ENCODE measurements at places on chromosomes 11 and 22. TPM values are rescaled to one million over a fixed set of nuclear protein-coding genes. Genes with fewer than 3 reads are reported as not detected.

- DNase-seq, result no peak
Measured at GRCh38 chr11:65777241-65777640, 3.5 kb downstream of the AP5B1 start.

- DNase-seq, result no peak
Measured at GRCh38 chr11:132249256-132249655, 878.8 kb downstream of the NTM start.

DNA sequence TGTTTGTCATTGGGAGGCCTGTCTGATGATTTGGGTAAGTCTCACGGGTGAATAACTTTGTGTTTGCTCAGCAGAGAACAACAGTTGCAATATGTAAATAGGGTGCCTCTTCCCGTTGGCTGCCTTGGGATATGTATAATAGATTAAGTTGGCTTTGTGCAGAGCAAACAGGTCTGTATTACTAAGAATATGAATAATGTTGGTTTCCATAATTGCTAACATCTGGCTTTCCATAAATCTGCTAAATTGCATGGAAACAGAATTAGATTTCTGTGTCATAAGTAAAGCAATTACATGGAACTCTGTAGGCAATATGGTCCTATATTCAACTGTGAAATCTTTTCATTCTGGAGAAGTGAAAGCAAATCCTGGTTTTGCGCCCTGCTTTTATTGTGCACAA lies 636.0 kb upstream of the ANO5 start:
- no peak for DNase-seq

GRCh38 chr11:34339149-34340064 lies 18.4 kb downstream of the ABTB2 start:
- DNase-seq, result no peak

The OR10A6 gene
- not detected for total RNA-seq

The PNPLA5 gene
- total RNA-seq, result not detected

The PNPLA3 gene
- total RNA-seq, result 0.75 TPM

DNA sequence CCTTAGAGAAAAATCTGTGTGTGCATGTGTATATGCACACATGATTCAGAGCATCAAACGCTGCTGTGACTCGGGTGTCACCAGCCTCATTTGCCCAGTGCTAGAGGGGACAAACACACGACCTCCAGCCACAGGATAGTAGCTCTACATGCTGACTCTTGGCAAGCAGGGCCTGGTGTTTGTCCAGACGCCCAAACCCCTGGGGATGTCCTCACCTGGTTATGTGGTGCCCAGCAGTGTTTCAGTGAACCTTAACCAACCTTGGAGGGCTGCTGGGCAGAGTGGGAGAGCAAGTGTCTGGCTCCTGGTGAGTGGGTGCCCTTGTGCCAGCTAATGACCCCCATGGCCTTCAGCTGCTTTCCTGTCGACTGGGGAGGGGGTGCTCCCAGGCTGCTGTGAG lies 26.7 kb downstream of the IGLL1 start:
- DNase-seq, result no peak

DNA sequence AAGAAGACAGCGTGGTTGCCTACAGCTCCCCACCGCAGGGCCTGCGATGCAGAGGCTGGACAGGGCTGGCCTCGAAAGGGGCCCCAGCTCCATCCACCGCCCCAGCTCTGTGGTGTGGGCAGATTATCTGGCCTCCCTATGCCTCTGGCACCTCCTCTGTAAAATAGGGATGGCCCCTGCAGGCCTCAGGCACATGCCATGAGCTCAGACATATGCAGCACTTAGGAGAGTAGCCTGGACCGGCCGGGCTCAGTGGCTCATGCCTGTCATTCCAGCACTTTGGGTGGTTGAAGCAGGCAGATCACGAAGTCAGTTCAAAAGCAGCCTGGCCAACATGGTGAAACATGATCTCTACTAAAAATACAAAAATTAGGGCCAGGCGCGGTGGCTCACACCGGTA lies 7.4 kb downstream of the APOBEC3D start:
- no peak for DNase-seq

GRCh38 chr11:108206171-108206570 lies 16.3 kb downstream of the NPAT start:
- DNase-seq, result no peak

GRCh38 chr11:128390246-128390645 lies 197.1 kb downstream of the ETS1 start:
- DNase-seq, result no peak

DNA sequence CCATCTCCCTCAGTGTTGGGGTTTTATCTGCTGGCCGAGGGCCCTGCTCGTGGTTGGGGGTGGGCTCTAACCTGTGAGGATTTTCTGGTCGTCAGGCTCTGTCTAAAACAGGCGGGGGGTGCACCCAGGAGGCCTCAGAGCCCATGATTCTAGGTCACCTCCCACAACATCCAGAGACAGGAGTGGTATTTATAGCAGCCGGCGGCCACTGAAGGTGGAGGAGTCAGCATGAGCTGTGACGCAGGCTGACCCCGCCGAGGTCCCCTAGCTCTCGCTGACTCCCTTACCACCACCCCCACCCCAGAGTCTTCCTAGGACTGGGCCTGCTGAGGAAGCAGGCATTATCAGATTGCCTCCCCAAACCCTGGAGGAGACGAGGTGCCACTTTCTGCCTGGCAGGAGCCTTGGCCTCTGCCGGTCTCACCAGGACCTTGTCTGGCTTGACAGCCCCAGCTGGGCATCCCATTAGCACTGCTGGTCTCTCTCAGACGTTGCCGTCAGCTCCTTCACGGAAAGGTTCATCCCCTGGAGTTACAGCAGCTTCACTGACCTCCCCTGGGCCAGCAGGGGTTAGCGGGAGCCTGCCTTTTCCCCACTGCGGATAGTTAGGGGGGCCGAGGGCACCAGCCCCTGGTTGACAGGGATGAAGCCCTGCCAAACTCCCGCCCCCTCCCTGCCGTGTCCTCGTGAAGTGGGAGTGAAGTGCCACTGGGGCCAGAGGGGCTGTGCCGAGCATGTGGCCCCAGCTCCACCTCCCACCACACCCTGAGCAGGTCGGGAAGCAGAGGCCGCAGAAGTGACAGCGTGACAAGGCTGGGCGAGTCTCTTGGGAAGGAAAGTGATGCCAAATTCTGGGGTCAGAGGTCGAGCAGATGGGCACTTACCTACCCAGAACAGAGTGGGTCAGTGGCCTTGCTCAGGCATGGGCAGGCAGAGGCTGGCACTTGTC lies 26.5 kb downstream of the DAGLA start:
- no peak for DNase-seq

The GSTT2B gene
- total RNA-seq, result 6.9 TPM

The CNTF gene
- total RNA-seq, result 1.8 TPM

The BTBD18 gene
- total RNA-seq, result not detected

The MS4A6E gene
- total RNA-seq, result not detected

The ADORA2A gene
- total RNA-seq, result 3.3 TPM

DNA sequence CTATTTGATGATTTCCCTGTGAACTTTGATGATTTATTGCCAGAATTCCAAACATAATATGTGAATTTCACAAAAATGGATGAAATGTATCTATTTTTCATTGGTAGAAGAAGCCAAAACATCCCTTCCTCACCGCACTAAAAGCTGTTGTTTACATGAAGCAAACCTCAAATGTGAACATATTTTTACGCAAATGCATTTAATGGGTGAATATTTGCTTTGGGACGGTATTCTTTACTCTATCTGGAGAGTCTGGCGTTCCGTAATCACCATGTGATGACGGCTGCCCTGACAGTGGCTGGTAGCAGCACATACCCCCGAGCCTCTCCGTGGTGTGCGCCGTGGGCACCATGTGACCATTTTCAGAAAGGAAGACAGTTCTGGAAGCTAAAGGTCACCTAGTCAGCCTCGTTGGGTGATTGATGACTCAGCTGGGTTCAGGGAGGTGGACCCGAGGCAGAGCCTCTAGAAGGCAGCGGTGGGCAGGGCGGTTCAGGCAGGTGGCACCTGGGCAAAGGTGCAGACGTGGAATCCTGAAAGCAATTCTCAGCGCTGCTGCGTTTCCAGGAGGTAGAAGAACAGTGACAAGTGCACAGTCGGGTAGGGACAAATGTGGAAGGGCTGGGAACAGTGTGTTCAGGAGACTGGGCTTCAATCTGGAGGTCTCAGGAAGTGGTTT lies 45.3 kb downstream of the PPARA start:
- no peak for DNase-seq

The FERMT3 gene
- 15.5 TPM for total RNA-seq

DNA sequence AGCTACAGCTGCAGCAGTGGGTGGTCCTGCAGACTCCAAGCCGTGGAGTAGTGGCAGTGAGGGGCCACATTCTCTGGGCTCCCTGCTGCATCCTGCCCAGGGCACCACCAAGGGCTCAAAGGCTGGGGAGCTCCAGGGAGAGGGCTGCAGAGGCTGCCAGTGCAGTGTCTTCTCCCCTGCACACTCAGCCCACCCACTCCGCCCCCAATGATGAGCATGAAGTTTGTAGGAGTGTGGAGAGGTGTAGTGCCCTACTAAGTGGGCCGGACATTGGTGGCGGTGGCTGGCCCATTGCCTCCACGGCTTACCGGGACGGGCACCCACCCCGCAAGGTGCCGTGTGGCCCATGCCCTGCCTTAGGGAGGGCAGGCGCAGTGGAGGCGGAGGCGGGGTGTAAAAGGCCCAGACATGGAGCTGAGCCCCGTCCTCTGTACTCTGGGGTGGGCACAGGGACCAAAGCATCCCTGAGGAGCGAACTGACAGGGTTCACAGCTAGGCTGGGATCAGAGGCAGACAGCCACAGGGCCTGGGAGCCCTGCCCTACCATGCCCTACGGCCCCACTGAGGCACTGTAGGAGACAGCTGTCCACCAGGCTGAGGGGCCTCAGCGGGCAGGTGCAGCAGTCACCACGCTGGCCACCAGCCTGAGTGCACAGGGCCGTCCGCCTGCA lies 18.9 kb downstream of the ARVCF start:
- no peak for DNase-seq

Data from ureter (tissue), 1 donor.